ACHN (cell line): ENCODE measurements at places on chromosomes 1 and 21.

GRCh38 chr21:38380481-38381137, 117.7 kb downstream of the ERG start:
- DNase-seq = peak; percentile 5

GRCh38 chr21:31413698-31414097, 69.6 kb upstream of the TIAM1 start:
- DNase-seq = no peak

DNA sequence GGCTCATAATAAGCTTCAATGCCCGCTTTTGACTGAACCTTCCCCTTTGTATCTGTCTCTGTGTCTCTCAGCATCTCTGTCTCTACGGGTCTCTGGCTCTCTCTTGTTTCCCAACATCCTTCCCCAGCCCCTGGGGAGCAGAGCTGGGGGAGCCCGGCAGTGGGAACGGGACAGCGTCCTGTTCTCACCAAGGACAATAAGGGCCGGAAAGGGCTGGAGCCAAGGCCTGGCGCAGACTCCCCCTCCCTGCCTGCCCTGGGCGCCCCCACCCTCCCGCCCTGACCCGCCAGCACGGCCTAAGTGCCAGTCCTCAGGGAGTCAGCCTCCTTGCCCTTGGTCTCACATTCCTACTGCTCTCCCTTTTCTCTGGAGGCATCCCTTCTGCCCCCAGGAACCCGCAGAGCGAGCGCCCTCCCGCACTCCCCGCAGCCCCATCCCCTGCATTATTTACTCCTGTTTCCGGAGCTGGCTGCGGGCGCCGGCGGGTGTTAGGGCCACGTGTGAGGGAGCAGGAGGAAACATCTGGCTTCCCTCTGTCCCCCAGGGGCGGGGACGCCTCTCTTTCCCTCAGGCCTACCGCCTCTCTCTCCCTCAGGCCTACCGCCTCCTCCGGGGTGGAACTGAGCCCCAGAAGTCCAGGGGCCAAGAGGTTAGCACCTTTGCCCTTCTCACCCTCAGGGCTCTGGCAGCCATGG, 6.5 kb downstream of the KRTCAP2 start:
- DNase-seq = no peak

- no peak for DNase-seq
Observed at GRCh38 chr1:94708299-94708685, 111.9 kb upstream of the SLC44A3 start.

DNA sequence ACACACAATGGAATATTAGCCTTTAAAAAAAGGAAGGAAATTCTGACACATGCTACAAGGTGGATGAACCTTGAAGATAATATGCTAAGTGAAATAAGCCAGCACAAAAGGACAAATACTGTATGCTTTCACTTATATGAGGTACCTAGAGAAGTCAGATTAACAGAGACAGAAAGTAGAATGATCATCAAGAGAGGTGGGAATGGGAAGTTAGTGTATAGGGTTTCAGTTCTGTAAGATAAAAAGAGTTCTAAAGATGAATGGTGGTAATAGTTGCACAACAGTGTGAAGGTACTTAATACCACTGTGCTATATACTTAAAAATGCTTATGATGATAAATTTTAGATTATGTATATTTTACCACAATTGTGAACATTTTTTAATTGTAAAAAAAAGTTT, 7.2 kb downstream of the RPAP2 start:
- no peak for DNase-seq

DNA sequence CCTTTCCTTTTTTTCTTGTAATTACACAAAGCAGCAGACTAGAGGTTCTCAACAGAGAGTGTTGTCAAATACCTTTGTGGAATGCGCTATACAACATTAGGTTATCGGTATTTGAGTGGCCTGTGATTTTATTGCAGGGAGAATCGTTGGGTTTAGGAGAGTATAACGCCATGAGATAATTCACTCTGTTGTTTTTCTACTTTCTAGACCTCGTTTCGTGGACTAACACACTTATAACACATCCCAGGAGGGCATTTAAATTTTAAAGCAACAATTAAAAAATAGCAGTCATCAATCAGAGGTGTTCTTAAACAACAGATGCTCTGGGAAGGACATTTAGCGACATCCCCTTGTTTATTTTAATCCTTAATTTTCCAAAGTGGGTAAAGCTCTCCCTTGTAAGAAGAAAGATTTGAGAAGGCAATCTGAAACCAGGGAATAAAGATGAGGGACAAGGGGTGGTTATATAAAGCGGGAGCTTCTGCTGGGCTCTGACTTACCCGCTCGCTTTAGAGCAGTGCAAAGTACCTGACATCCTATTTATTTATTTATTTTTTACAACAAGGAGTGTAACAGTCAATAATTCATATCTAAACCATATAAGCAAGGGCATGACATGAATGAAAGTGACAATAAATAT, 4.9 kb downstream of the PBX1 start:
- DNase-seq = peak; percentile 10

DNA sequence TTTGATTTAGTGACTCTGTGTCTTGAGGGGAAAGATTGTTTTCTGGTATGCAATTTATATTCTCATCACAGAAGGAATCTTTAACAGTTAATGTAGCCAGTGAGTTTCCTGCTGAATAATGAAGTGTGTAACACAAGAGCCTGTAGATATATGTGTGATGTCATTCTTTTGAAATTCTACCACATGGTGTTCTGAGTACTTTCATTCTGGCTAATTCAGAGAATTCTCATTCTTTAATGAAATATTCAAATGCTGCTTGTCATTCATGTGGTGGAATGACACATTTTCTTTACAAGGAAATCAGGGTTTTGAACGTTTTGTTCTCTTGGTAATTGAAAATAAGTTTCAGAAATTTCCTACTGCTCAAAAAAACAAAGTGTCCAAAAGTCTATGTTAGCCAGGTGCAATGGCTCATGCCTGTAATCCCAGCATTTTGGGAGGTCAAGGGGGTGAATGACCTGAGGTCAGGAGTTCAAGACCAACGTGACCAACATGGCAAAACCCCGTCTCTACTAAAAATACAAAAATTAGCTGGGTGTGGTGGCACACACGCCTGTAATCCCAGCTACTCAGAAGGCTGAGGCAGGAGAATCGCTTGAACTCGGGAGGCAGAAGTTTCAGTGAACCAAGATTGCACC, 79.6 kb downstream of the MAP3K21 start:
- no peak for DNase-seq

DNA sequence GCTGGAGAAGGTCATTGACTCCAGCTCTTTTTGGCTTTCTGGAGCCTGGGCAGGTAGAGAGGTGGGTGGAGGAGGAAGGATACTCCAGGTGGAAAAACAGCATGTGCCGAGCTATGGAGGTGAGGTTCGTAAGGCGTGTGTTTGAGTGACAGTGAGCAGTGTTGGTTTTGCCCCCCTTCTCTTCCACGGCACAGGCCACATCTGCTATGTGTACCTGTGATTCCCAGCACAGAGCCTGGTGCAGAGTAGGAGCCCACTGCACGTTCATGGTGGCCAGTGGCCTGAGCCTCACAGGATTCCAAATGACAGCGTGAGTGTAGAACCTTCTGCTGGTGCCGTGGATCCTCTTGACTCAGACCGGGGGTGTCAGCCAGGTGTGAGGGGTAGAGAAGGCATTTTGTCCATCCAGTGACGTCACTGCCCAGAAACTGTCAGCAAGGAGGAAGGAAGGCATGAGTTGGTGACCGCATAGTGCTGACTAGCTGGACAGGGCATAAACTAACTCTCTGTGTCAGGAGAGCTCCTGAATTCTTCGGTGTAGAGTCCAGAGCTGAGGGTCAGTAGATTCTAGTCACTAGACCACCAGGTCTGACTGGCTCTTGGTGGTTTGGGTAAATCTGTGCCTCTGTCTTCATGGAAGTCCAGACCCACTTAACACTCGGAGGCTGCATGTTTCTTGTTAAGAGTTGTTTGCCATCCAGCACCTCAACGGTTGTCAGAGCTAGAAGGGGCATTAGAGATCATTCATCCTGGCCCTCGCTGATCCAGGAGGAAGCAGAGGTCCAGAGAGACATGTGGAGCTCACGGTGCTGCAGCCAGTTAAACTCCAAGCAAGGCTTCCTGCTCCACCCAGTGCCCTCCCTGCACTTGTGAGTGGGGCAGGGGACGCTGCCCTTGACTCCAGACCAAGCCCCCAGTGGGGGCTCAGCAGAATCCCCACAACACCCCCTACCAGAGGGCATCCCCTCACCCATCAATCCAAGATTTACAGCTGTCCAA, 3.8 kb downstream of the QSOX1 start:
- DNase-seq = no peak

DNA sequence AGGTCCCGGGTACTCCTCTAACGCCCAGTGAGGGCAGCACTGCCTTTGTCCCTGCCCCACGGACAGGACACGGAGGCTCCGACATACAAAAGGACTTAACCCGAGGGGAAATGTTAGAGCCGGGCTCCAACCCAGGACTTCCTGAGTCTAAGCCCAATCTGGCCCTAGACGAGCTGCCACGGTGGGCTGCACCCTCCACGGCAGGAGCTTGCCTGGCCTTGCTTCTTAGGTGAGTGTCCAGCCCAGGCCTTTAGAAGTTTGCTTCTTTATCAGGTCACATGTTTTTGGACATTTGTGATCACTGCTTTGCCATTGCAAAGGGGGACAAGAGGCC, 11.0 kb upstream of the TMEM200B start:
- no peak for DNase-seq

GRCh38 chr1:43772978-43773377, 65.6 kb downstream of the ST3GAL3 start:
- no peak for DNase-seq

DNA sequence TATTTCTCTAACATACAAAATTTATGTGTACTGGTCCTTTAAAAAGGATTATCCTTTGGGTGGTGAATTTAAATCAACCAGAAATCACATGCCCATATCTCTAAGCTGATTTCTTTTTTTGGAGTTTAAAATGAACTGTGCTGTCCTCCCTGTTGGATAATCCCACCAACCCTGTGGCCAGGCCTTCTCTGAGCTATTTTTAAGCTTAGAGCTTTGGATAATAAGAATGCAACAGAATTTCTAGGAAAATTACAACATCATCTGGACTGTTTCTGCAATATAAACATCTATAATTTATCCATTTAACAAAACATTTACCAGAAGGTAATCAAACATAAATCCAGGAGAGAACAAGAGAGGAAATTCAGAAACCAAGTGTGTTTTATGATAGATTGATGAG, 88.3 kb downstream of the LRRC40 start:
- DNase-seq = no peak

GRCh38 chr1:147560765-147561471, 19.6 kb downstream of the BCL9 start:
- no peak for DNase-seq

DNA sequence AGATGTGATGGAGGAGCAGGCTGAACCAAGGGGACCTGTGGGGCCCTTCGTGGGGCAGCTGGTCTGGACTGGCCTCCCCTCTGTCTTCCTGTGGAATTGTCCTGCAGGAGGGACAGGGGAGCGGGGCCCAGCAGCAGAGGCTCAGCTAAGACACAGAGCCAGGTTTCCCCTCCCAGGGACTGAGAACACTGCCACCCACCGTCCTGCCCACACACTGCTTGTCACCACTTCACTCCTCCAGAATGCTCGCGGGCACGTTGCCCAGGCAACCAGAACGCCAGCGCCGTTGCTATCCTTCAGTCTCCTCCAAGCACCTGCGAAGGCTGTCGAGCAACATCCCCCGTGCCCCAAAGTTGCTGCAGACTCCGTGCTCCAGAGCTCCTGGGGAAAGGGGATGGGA, 46.4 kb downstream of the AJAP1 start:
- no peak for DNase-seq
